ENCODE measurements at places on chromosomes 5 and 9. TPM values are rescaled to one million over a fixed set of nuclear protein-coding genes. Genes with fewer than 3 reads are reported as not detected.
A peak's percentile ranks its signal among the peaks of the same experiment; 100 is the strongest.

DNA sequence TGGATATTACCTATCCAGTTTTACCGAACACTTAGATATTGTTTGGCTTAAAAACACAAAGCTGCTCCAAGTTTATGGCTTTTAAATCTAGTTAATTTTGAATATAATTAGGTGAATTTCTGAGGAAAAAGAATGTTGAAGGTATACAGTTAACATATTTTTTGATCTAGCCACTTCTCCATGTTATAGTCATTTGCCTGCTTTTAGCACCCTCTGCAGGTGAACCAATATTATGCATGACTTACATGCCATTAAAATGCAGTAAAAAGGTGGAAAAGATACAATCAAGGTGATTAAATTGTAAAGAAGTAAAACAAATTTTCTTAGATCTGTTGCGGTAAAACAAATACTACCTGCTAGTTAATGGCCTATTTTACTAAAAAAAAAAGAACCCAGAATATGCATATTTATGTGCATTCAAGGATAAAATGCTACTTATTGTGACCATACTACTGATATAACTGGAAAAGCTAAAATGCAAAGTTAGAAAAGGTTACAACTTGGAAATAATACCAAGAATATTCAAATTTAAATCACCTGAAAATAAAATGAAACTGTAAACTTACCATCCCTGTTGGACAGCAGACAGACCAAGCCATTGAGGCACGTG is 132.1 kb downstream of the AP3B1 start:
- H3K27ac ChIP-seq, result no peak overlapping the region
- DNase-seq, result no peak
- H3K36me3 ChIP-seq, result no peaks in the 10 kb centered on the region
- H3K4me3 ChIP-seq, result no peak overlapping the region
- H3K4me1 ChIP-seq, result no peaks in the 10 kb centered on the region

PCDHGA12 gene
- total RNA-seq, result 2.6 TPM

- DNase-seq, result no peak
- no peaks in the 10 kb centered on the region for H3K27me3 ChIP-seq
- no peak overlapping the region for H3K4me3 ChIP-seq
- no peaks in the 10 kb centered on the region for H3K36me3 ChIP-seq
- no peaks in the 10 kb centered on the region for H3K4me1 ChIP-seq
Measured at GRCh38 chr5:178346607-178347334, 114.2 kb upstream of the PHYKPL start.

SLC34A3 gene
- total RNA-seq, result not detected

HACD4 gene
- total RNA-seq, result 0.32 TPM

GRCh38 chr9:34253460-34253837 is 74.6 kb downstream of the UBAP1 start:
- H3K36me3 ChIP-seq, result peaks cover 5% of the 10 kb centered on the region
- DNase-seq, result no peak
- no peaks in the 10 kb centered on the region for H3K27me3 ChIP-seq
- H3K4me1 ChIP-seq, result peaks cover 52% of the 10 kb centered on the region
- no peak overlapping the region for H3K4me3 ChIP-seq

GPRIN1 gene
- total RNA-seq, result 0.21 TPM

CCDC112 gene
- total RNA-seq, result 2.0 TPM

- H3K4me1 ChIP-seq, result no peaks in the 10 kb centered on the region
- no peak overlapping the region for H3K27ac ChIP-seq
- H3K36me3 ChIP-seq, result no peaks in the 10 kb centered on the region
- DNase-seq, result no peak
- H3K4me3 ChIP-seq, result no peak overlapping the region
Measured at GRCh38 chr5:40271476-40271875, 408.2 kb upstream of the PTGER4 start.

CD180 gene
- 0.74 TPM for total RNA-seq

DNA sequence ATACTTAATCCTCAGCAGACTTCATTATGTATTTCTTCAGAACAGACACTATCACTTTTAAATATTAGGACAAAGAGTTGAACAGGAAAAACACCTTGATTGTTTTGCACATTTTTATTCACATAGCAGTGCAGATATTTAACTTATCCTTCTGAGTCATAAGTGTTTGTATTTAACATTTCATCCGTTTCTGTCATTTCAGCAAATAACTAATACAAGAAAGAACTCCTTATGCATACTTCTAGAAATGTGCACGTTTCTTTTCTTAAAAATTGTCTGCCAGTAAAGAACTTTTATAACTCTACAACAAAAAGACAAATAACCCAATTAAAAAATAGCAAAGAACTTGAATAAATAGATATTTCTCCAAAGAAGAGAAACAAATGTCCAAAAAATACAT is 3.3 kb upstream of the CNTLN start:
- peaks cover 9% of the 10 kb centered on the region for H3K4me1 ChIP-seq
- H3K36me3 ChIP-seq, result no peaks in the 10 kb centered on the region
- H3K27me3 ChIP-seq, result no peaks in the 10 kb centered on the region
- no peak overlapping the region for H3K4me3 ChIP-seq
- no peak overlapping the region for H3K27ac ChIP-seq

WNT8A gene
- not detected for total RNA-seq

DNA sequence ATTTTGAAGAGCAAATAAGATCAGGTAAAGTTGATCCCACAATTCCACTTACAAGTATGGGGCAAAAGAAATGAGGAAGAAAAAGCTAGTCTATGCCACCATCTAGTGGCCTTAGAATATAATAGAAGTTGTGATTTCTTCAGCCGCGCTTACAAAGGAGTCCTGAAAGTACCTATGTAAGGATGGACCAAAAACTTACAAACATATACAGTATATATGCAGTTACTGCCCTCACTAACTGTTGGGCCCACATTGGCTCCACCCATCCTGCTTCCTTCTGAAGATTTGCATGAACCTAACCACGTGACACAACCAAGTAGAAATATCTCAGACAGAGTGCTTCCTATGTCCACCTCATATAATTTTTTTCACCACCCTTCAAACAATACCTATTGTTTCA is 11.7 kb upstream of the OR13D1 start:
- H3K27ac ChIP-seq, result no peak overlapping the region
- no peaks in the 10 kb centered on the region for H3K36me3 ChIP-seq
- no peaks in the 10 kb centered on the region for H3K4me1 ChIP-seq
- DNase-seq, result no peak
- H3K4me3 ChIP-seq, result no peak overlapping the region

- no peaks in the 10 kb centered on the region for H3K36me3 ChIP-seq
- no peaks in the 10 kb centered on the region for H3K4me1 ChIP-seq
- H3K27me3 ChIP-seq, result no peaks in the 10 kb centered on the region
- no peak overlapping the region for H3K4me3 ChIP-seq
- no peak overlapping the region for H3K27ac ChIP-seq
- DNase-seq, result no peak
Measured at GRCh38 chr5:34622098-34622400, 34.1 kb upstream of the RAI14 start.

FAM221B gene
- not detected for total RNA-seq

DNA sequence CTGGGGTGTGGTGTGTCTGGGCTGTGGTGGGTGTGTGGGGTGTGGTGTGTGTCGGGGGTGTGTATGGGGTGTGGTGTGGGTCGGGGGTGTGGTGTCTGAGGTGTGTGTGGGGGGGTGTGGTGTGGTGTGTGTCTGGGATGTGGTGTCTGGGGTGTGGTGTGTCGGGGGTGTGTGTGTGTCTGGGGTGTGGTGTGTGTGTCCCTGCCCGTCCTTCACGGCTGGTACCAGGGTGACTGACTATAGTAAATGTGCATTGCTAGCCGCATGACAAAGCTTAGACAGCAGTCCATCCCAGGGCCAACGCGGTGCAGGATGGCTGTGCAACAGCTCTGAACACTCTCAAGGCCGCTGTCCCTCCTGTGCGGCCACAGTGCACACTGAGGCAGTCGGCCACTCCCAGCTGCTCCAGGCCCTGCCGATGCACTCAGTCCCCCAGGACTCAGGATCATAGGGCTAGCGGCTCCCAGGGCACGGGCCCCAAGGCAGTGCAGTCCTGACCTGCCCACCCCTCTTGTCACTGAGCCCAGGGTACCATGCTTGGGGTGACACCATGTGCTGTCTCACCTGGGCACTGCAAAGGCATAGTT is 54.0 kb downstream of the SECISBP2 start:
- DNase-seq, result no peak
- H3K36me3 ChIP-seq, result no peaks in the 10 kb centered on the region
- H3K4me3 ChIP-seq, result no peak overlapping the region

GRCh38 chr5:26034813-26035212 is 1003.6 kb downstream of the CDH9 start:
- no peak overlapping the region for H3K4me3 ChIP-seq
- no peak for DNase-seq
- no peaks in the 10 kb centered on the region for H3K4me1 ChIP-seq

GRCh38 chr5:40685976-40686486 is 6.3 kb downstream of the PTGER4 start:
- H3K4me1 ChIP-seq, result peaks cover 12% of the 10 kb centered on the region
- H3K4me3 ChIP-seq, result peak overlapping the region; percentile 76
- no peaks in the 10 kb centered on the region for H3K36me3 ChIP-seq
- peak overlapping the region; percentile 36 for H3K27ac ChIP-seq
- DNase-seq, result no peak

- H3K4me1 ChIP-seq, result peaks cover 6% of the 10 kb centered on the region
- no peak overlapping the region for H3K4me3 ChIP-seq
- H3K27ac ChIP-seq, result no peak overlapping the region
- peak; percentile 78 for DNase-seq
- H3K27me3 ChIP-seq, result no peaks in the 10 kb centered on the region
- H3K36me3 ChIP-seq, result no peaks in the 10 kb centered on the region
Measured at GRCh38 chr5:74538206-74538661, 102.3 kb downstream of the ENC1 start.

GRCh38 chr5:93280518-93280917 is 300.5 kb downstream of the NR2F1-AS1 start:
- no peaks in the 10 kb centered on the region for H3K27me3 ChIP-seq
- H3K36me3 ChIP-seq, result no peaks in the 10 kb centered on the region
- H3K4me3 ChIP-seq, result no peak overlapping the region

- no peak overlapping the region for H3K27ac ChIP-seq
- peaks cover 22% of the 10 kb centered on the region for H3K4me1 ChIP-seq
- no peak for DNase-seq
- no peaks in the 10 kb centered on the region for H3K36me3 ChIP-seq
Measured at GRCh38 chr9:120708526-120709224, 5.6 kb downstream of the MEGF9 start.

HMMR gene
- total RNA-seq, result 0.14 TPM

DNA sequence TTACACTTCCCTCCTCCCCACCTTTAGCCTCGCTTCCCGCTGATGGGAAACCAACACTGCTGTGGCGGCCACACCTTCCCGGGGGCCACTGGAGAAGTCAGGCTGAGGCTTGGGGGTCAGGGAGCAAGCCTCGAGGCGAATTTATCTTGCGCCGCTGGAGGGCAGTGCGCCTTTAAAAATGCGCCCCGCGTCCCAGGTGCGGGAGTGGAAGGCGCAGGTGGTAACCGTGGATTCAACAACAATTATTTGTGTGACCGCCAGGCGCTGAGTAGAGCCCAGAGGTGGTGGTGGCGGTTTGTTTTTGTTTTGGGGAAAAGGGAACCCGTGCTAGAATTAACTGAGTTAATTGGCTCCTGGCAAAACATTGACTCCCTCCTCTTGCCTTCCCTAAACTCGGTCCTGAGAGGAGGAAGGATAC is 1.1 kb downstream of the CFAP77 start:
- no peak overlapping the region for H3K27ac ChIP-seq
- H3K4me1 ChIP-seq, result peaks cover 8% of the 10 kb centered on the region
- H3K27me3 ChIP-seq, result peaks cover 15% of the 10 kb centered on the region
- no peaks in the 10 kb centered on the region for H3K36me3 ChIP-seq
- peak; percentile 59 for DNase-seq
- H3K4me3 ChIP-seq, result peak overlapping the region; percentile 59

DNA sequence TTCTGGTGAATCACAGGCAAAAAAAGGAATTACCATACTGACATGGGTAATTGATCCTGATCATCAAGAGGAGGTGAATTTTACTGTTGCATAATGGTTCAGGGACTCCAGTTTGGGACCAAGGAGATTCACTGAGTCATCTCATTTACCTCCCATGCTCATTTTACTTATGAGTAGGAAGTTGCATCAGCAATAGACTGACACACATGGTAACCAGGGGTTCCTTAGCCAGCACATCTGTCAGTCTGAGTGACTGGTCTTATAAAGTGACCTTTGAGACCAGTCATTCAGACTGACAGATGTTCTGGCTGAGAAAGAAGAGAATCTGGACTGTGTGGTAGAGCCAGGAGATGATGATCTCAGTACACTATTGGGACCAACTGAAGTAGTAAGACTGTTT is 384.6 kb upstream of the CD180 start:
- H3K4me1 ChIP-seq, result no peaks in the 10 kb centered on the region
- H3K36me3 ChIP-seq, result no peaks in the 10 kb centered on the region
- no peaks in the 10 kb centered on the region for H3K27me3 ChIP-seq
- H3K4me3 ChIP-seq, result no peak overlapping the region

DNA sequence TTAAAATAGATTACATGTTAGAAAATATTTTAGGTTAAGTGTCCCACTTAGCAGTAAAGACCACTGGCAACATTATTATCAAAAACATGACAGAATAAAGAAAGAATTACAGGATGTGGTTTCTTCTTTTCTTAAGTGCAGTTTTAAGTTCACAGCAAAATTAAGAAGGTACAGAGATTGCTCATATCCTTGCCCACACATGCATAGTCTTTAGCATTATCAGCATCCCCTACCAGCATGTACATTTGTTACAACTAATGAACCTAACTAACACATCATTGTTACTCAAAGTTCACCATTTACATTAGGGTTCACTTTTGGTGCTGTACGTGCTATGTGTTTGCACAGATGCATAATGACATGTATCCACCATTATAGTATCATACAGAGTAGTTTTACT is 837.7 kb upstream of the CDH9 start:
- H3K4me3 ChIP-seq, result no peak overlapping the region
- no peaks in the 10 kb centered on the region for H3K36me3 ChIP-seq
- no peaks in the 10 kb centered on the region for H3K27me3 ChIP-seq
- DNase-seq, result no peak

GRCh38 chr5:17317473-17317872 is 100.0 kb downstream of the BASP1 start:
- H3K27me3 ChIP-seq, result no peaks in the 10 kb centered on the region
- DNase-seq, result no peak
- no peaks in the 10 kb centered on the region for H3K4me1 ChIP-seq
- H3K4me3 ChIP-seq, result no peak overlapping the region
- no peaks in the 10 kb centered on the region for H3K36me3 ChIP-seq

- H3K27ac ChIP-seq, result no peak overlapping the region
- H3K36me3 ChIP-seq, result no peaks in the 10 kb centered on the region
- no peaks in the 10 kb centered on the region for H3K4me1 ChIP-seq
- H3K4me3 ChIP-seq, result no peak overlapping the region
- H3K27me3 ChIP-seq, result no peaks in the 10 kb centered on the region
Measured at GRCh38 chr9:82010711-82011110, 22.1 kb downstream of the SPATA31D1 start.

HAPLN1 gene
- total RNA-seq, result not detected

DNA sequence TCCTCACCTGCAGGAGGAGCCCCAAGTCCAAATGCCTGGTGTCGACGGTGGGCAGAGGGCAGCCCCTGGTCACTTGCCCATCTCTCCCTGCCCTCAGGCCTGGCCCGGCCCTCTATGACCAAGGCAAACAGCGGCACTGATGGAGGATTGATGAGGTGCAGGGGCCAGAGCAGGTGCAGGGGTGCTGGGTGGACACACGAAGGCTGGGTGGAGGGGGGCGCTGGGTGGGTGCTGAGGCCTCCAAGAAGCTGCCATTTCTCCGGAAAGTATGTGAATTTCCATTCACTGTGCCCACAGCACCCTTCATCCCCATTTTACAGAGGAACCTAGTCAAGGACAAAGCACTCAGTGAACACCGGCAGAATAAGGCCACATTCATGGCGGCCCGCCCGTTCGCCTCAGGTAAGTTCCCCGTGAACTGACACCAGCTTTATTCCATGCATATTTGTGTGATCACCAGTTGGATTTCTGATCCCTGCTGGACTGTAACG is 143.8 kb upstream of the PPP1R26 start:
- no peaks in the 10 kb centered on the region for H3K4me1 ChIP-seq
- DNase-seq, result no peak
- no peak overlapping the region for H3K27ac ChIP-seq
- no peaks in the 10 kb centered on the region for H3K27me3 ChIP-seq
- H3K36me3 ChIP-seq, result no peaks in the 10 kb centered on the region

SLC34A1 gene
- total RNA-seq, result not detected

All from psoas muscle (tissue), 8 donors.